ENCODE measurements at places on chromosomes 5 and 9.

DNA sequence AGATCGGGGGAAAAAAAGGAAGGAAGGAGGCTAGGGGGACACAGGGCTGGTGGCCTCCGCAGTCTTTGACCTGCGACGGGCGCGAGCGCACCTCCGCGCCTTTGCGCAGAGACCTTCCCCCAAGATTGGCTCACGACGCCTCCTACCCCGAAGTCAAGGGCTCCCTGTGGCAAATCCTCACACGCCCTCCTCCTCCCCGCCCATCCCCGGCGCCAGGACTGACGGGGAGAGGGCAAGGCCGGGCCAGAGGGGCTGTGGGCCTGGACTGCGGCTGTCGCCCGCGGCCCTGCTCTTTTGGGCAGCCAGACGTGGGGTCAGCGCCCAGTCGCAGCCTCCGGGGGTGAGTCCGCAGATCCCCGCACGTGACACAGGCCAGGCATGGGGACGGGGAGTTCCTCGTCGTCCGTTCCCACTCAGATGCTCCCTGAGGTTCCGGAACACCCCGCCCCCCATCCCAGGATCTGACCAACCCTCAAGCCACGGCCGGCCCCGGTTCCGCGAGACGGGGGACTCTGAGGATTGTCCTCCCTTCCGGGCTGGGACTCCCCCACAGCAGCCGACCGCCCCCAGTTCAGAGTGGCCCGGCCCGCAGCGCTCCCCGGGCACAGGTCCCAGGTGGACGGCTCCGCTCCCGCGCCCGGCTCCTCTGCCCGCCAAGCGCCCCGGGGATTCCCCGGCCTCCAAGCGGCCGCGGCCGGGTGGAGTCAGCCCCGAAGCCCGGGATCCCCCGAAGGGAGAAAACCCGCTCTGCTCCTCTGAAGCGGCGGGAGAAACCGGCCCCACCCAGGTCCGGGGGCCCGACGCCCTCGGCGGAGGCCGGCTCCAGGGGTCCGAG lies 543 bp upstream of the ANKRD33B start:
- peak; percentile 62 for DNase-seq

GRCh38 chr9:111969061-111969460 lies 72.4 kb downstream of the UGCG start:
- no peak for DNase-seq

DNA sequence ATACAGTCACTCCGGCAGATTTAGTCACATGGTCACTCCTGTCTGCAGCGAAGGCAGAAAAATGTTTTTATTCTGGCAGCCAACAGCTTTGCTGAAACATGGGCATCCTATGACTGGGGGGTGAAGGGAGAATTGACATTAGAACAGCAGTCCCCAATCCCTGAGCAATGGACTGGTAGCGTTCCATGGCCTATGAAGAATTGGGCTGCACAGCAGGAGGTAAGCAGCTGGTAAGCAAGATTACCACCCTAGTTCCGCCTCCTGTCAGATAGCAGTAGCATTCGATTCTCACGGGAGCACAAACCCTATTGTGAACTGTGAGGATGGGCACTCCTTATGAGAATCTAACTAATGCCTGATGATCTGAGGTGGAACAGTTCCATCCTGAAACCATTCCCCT lies 93.1 kb upstream of the FTMT start:
- no peak for DNase-seq

- DNase-seq, result peak; percentile 33
These were observed at the start of gene MARVELD2 for GRCh38 chr5:69414885-69415583. Gene MARVELD2, plus strand, starts transcription at chr5:69415116. Its CDS starts 4,270 bp downstream, at chr5:69419386.

DNA sequence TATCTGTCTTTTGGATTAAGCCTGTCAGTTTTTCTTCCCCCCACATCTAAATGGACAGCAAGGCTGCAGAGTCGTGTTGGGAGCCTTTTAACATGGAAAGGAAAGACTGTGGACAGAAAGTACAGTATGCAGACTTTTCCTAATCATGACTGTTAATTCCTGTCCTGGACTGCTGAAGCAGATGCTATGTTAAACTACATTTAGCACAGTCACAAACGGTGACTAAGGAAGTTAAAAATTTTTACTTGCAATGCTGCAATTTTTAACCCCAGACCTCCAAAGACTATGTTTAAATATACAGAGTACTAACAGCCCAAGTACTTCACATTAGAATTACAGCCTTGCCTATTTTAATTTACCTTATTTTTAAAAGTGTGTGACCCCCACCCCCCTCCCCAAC lies 51.8 kb downstream of the ELAVL2 start:
- DNase-seq, result no peak

GRCh38 chr9:97425973-97426336 lies 14.1 kb downstream of the TDRD7 start:
- no peak for DNase-seq

GRCh38 chr9:27633764-27634163 lies 60.5 kb upstream of the C9orf72 start:
- no peak for DNase-seq

DNA sequence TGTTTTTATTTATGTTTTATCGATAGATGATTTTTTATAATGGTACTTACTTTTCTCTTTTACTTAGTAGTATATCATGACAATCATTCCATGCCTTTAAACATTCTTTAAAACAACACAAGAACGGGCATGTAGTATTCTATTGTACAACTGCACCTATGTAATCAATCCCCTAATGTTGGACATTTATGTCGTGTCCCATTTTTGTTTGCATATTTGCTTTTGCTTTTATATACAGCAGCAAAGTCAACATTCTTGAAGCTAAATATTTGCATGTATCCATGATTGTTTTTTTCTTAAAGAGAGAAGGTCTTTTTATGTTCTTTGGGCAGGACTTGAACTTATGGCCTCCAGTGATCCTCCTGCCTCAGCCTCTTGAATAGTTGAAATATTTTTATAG lies 527.0 kb upstream of the CLINT1 start:
- no peak for DNase-seq

DNA sequence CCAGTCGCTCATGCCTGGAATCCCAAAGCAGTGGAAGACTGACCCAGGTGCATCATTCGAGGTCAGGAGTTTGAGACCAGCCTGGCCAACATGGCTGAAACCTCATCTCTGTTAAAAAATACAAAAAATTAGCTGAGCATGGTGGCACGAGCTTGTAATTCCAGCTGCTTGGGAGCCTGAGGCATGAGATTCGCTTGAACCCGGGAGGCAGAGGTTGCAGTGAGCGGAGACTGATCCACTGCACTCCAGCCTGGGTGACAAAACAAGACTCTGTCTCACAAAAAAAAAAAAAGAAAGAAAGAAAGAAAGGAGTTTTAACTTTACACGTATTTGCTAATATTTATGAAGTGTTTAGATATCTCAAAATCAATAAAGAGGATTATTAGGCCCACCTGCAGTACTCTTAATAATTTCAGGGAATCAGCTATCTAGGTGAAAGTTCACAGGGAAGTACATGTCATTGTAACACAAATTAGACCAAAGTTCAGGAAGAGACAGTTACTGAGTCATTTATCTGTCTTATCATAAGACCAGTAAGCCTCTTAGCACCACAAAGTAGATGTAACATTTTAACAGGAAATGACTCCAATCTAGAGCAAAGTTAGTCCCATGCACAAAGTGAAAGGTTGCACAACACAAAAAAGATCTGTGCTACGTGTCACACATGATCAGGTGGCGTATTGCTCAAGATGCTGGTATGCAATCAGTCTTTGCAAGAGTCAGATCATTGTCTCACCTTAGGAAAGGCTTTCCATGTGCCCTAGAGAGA lies 34.1 kb upstream of the PLIN2 start:
- DNase-seq, result peak; percentile 85

GRCh38 chr5:159838551-159839222 lies 77.6 kb upstream of the ADRA1B start:
- no peak for DNase-seq

- DNase-seq, result no peak
These were observed 25.6 kb upstream of the LARP1 start for GRCh38 chr5:154729613-154730012.

DNA sequence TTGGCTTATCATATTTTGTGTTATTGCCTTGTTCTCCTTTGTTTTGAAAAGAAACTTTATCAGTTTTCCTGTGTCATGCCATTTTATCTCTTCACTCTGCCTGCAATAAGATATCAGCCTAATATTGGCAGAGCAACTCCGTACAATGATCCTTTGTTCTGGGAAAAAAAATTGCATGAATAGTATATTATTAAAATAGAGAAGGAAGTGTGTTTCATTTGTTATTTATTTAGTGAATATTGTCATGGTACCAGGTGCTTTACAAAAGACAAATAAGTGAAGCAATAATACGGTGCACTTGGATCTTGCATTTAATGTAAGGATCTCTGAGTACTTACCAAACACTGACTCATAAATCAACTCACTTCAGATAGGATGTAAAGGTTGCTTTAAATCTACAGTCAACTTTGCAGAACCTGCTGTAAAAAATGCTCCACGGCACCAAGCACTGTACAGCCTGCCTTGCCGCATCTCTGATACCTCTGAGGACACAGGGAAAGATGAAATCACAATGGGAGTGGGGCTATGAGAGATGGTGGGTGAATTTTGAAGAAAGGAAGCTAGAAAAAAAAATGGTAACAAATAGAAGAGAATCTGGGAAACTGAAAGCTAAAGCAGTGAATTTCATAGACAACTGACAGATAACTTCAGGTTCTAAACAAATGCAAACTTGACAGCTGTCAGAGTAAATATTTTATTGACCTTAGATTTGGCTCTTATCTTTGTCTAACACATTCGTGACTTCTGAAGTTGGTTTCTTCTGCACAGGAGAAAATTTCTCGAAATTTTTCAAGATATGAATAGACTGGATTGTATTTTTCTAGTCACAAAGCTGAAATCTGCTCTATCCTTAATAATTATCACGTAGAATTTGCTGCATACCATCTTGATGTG lies 232.1 kb downstream of the ENC1 start:
- no peak for DNase-seq

- no peak for DNase-seq
These were observed 58.0 kb downstream of the GRAMD2B start for GRCh38 chr5:126481243-126481642.

- no peak for DNase-seq
These were observed 235.8 kb upstream of the VLDLR start for GRCh38 chr9:2385746-2386145.

GRCh38 chr5:92424785-92425426 lies 1041.8 kb upstream of the ARRDC3 start:
- no peak for DNase-seq

DNA sequence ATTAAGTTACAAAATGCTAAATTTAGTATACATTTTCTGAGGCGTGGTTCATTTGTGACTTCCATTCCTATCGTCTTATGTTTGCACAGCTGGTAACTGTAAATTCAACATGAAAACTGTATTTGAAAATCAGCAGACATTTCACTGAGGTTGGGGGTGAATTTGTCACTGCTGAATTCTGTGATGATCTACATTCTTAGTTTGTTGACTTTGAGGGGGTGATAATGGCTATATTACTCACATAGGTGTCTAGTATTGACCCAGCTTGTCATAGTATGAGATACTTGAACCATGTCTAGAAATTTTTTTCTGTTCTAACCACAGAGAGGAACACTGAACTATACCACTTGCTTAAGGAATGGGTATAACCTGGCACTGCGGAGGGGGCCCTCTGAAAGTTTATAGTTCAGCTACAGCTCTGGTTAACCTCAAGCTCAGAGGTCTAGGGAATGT lies 313.3 kb downstream of the PIK3R1 start:
- no peak for DNase-seq

DNA sequence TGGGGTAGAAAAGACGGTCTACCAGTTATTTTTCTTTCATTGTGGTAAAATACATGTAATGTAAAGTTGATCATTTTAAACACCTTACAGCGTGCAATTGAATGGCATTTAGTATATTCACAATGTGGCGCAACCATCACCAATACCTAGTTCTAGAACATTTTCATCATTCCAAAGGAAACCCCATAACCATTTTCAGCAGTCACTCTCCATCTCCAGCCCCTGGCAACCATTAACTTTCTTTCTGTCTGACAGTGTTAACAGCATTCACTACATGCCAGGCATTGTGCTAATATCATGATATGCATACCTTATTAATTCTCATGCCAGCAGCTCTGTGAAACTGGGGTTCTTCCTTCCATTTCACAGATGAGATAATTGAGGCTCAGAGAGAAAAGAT lies 32.0 kb downstream of the PTGS1 start:
- DNase-seq, result no peak
